ENCODE measurements at places on chromosomes 3 and 15.

GRCh38 chr3:147574621-147575020 lies 165.5 kb downstream of the ZIC1 start:
- no peak for DNase-seq

- no peak for DNase-seq
Measured at GRCh38 chr15:39429898-39430357, 151.0 kb upstream of the THBS1 start.

GRCh38 chr3:127839099-127839498 lies 16.8 kb upstream of the MGLL start:
- no peak for DNase-seq

DNA sequence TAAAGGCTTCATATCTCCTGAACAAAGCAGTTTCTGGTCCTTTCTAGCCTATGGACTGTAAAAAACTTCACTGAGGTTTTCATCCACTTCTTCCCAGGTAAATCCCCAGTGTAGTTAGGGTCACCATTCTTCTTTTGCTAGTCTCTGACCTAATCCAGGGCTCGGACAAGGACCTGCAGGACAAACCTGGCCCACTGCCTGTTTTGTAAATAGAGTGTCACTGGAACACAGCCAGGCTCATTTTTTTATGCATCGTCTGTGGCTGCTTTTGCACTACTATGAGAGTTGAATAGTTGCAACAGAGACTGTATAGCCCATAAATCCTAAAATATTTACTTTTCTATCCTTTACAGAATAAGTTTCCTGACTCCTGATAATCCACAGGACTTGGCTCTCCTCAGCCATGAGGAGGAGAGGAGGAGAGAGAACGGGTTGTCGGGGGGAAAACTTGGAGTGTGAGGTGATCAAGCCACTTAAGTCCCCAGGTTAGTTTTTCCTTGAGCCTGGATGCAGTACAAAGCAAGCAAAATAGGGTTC lies 29.0 kb downstream of the CCR3 start:
- no peak for DNase-seq

DNA sequence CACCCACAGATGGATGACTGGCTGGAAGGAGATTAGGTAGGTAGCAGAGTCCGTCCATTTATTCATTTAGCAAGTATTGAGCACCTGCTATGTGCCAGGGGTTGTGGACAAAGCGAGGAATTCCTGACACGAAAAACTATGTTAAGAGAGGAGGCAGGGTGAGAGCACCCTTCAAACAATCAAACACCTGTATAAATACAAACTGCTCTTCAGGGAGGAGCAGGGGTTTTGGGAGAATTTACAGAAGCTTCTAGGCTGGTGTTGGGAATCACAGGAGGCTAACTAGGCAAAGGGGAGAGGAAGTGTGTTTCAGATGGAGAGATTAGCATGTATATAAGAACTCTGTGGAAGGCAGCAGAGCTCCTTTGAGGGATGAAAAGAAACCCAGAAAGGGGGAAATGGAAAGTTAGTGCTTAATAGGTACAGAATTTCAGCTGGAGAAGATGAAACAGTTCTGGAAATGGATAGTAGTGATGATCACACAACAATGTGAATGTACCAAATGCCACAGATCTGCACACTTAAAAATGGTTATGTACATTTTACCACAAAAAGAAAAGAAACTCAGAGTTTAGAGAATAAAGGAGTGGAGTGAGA lies 805 bp upstream of the SEC22C start:
- no peak for DNase-seq

- no peak for DNase-seq
Measured at GRCh38 chr15:76337059-76337695, 604 bp downstream of the ISL2 start.

DNA sequence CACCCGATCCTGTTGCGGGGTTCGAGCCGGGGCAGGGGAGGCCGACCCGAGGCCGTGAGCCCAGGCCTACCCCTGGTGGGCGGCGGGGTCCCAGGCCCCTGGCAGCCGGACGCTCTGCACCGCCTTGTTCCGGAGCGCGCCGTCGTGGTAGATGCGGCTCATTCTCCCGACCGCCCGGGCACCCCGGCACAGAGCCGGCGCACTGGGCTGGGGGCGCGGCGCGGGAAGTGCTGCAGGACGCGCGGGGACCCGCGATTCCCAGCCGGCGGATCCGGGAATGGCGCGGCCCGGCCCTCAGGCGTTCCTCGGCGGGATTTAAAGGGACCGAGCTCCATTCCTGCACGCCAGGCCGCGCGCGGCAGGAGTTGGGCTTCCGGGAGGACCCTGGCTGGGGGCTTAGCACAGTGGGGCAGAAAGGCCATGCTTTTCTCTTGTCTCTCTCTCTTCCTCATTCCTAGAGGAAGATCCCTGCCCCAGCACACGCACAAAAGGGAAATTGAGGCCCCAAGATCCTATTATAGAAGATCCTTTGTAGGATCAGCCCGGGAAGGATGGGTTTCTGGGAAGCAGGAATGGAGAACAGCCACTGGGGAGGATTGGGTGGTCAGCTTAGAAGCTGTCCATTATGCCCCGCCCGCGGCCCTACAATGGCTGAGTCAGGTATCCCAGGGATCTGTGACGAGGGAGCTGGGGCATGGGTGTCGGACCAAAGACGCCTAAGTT lies at the start of gene ARPIN:
ARPIN (minus strand) TSS at position 279 of the 723 bp plus-strand sequence; CDS start at position 162, 117 bp downstream.
- DNase-seq: no peak

DNA sequence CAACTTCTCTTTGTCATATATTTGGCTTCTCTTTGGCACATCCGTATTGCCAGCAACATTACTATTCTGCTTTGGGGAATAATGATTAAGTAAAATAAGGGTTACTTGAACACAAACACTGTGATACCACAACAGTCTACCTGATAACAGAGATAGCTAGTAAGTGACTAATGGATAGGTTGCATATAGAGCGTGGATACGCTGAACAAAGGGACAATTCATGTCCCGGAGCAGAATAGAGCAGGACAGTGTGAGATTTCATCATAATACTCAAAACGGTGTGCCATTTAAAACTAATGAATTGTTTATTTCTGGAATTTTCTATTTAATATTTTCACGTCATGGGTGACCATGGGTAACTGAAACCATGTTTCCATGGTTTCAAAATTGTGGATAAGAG lies 54.1 kb downstream of the SCN5A start:
- no peak for DNase-seq

GRCh38 chr3:29279286-29279685 lies 1.6 kb upstream of the RBMS3 start:
- no peak for DNase-seq

- DNase-seq: no peak
Measured at GRCh38 chr15:60701261-60702019, 222.5 kb upstream of the ICE2 start.

DNA sequence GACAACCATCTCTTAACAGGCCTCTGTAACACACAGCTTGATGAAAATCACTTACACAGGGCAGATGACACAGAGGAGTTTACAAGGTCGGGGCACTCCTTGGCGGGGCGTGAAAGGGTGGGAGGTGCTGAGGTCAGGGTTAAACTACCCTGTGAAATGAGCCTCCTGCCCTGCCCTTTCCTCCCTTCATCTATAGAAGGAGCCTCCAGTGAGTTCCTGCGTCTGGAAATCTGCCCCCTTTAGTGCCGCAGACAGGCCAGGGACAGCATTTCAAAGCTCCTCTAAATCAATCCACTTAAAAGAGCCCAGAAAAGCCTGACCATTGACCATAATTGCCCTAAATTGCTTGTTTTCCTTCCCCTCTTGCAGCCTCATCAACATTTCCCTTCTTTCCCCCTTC lies 1.9 kb downstream of the ROBO1 start:
- no peak for DNase-seq

DNA sequence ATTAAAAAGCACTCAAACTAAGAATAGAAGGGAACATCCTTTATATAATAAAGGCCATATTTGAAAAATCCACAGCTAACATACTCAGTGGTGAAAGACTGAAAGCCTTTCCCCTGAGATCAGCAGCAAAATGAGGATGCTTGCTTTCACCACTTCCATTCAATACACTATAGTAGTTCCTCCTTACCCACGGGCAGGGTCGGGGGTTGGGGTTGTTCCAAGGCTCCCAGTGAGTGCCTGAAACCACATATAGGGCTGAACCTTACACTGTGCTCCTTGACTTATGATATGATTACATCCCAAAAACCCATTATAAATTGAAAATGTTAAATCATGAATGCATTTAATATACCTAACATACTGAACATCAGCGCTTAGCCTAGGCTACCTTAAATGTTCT lies 37.7 kb downstream of the ALDH1L1 start:
- DNase-seq: no peak

- no peak for DNase-seq
Measured at GRCh38 chr3:123818324-123818920, 65.7 kb downstream of the MYLK start.

GRCh38 chr3:190192087-190192486 lies 71.4 kb upstream of the P3H2 start:
- DNase-seq: no peak
